OCI-M1 (cell line): ENCODE measurements at places on chromosomes 7 and 10.
A peak's percentile ranks its signal among the peaks of the same experiment; 100 is the strongest.

DNA sequence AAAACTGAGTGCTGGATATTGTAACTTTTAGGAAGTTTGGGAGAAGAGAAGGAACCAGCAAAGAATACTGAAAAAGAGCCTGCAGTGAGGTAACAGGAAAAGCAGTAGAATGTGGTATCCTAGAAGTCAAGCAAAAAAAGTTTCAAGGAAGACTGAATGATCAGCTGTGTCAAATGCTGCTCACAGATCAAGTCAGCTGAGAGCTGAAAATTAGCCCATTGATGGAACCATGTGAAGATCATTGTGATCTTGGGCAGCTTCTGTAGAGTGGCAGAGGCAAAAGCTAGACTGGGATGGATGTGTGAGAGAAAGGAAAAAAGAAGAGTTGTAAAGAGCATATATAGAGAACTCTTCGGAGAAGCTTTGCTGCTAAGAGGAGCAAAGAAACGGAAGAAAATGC, 315.4 kb upstream of the BMPER start:
- no peak for DNase-seq

- no peak for DNase-seq
These were observed 294.7 kb downstream of the ARL4A start for GRCh38 chr7:12982178-12982577.

- DNase-seq = peak; percentile 4
These were observed 55.5 kb upstream of the ABLIM1 start for GRCh38 chr10:114713525-114714090.

GRCh38 chr10:60410970-60411369, 21.3 kb upstream of the ANK3 start:
- DNase-seq = no peak

DNA sequence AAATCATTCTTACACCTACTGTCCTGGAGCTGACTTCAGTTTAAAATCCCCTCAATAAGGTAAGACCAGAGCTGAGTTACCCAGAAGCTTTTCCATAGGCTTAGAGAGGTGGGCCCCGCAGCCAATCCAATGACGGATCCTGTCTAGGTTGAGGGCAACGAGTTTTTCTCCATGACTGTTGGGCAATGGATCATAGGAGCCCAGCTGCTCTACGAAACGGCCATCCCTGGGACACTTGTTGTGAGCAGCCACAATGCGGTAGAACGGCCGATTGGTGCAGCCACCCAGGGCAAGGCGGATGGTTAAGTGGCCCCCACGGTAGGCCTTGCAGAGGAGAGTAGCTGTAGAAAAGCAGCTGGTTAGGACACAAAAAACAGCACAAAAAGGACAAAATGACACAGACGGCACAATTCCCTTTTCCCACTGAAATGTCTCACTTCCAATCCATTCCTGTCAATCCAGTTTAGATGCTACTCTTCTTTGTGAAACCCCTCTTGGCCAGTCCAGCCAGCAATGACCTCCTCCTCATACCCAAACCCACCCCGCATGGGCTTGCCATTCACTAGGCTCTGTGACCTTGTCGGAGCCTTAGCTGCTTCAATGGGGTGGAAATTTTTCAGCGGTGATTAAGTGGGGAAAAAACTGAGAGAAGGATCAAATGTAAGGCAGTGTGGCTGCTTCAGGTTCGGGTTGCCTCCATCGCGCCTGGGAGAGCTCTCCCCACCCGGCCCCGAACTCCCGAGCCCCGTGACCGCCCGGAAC, 580 bp downstream of the MRPS16 start:
- peak; percentile 48 for DNase-seq

DNA sequence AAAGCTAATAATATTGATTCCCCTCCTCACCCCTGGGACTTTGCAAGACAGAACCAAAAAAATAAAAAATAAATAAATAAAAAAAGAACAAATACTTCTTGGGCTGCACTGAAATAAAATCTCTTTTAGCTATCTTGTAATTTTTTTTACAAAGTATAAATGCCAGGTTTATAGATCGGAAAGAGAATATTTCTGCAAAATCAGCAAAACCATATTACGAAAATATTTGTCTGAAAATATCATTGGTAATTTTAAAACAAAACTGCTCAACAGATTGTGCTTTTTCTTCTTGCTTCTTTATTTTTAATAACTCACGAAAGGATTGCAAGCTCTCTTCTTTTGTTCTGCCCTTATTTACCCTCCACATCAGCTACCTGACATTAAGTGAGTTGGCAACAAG, 213.3 kb downstream of the PLXDC2 start:
- DNase-seq = no peak

- no peak for DNase-seq
These were observed 27.7 kb upstream of the MYH16 start for GRCh38 chr7:99244939-99245338.

DNA sequence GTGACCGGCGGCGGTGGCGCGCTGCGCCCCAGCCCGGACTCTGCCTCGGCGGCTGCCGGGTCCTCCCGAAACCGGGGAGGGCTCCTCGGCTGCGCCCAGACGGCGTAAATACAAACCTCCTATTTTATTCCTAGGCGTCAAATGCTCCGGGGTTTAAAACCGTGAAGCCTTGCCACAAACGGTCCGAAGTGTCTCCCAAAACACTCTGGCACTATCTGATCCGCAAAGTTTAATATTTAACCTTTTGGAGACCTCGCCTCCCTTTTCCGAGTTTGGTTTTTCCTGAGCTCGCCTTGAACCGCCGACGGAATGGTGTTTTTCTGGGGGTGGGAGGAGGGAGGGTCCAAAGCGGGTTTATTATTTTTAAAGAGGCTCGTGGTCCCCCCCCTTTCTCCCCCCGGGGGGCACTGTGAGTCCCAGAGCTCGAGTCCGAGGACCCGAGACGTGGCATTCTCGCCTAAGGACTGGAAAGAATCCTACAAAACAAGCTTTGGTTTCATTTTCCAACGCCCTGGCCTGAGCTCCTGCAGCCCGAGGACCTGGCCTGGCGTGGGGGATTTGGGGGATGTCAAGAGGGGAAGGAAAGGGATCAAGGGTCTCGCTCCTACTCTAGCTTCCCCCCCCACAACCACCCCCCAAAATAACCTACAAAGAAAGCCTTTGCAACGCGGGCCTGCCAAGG, 1.8 kb downstream of the TNRC18 start:
- peak; percentile 73 for DNase-seq

DNA sequence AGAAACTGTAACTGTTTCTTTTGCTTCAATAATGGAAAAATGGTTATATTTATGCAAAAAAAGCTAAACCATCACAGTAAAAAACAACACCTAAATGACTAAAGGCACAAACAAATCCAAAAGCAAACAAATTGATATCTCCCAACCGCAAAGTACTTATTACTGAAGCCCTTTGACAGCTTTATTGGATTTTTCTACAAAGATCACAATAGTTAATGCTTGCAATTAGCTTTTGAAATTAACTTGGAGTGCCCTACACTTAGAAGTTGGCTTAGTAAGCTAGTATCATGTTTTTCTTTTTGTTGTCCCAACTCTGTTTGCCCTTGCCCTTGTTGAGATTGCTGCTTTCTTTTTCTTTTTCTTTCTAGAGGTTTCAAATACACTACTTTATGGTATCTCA, 257.5 kb downstream of the INHBA start:
- no peak for DNase-seq

DNA sequence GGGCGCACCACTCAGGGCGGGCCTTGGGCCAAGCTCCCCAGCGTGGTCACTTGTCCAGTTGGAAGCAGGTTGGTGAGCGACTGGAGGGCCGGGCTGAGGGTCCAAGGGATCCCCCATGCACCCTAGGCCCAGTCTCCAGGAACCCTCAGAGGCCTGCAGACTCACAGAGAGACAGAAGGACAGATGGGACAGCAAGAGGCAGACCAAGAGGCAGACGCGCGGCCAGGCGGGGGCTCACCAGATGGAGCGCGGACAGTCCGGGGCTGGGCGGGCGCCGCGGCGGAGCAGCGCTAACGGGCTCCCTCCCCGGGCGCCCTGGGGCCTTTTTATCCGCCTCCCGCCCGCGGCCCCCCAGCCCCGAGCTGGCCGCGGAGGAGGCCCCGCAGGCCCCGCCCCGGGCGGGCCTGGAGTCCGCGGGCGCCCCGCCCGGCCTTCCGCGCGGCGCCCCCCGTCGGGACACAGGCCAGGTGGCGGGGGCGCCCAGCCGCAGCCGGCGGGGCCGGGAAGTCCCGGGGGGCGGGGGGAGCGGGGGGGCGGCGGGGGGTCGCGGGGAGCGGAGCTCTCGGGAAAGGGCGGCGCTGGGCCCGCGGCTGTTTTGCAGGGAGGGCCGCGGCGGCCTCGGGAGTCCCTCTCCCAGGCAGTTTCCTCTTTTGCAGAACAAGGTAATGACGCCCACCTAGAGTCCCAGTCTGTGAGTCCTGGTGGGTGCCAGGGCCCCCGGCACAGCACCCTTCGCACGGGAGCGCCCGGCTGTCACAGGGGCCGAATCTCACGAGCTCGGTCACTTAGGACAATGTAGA, at the start of gene LOXL4:
Gene LOXL4, minus strand, starts transcription at position 301 of the 800 bp plus-strand sequence. CDS start 5,175 bp downstream, outside the sequence.
- no peak for DNase-seq

DNA sequence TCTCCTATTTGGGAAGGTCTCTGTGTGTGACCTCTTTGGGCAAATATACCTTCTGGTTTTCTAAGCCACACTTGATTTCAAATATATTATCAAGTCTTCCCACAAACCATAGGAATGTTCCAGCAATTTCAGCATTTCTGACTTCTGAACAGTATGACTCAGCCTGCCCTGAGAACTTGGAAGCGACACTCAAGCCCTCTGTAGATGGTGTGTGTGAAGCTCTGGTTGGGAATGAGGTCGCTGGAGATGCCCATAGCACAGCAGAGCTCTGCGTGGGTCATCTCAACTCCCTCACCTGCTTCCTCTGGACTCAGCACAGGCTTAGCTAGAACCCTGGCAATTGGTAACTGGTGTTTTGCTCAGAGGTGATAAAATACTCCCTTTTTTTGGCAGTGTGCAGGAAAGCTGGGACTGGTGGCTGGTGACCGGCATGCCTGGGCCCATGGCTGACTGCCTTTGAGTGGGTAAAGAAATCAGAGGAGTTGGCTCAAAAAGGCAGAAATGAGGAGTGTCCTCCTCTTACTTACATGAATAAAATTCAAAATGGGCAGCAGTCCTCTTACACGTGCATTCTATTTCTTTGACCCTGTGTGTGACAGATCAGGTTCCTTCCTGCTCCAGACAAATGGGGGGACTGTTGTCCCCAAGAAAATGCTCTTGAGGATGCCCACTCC, 87.5 kb upstream of the NRP1 start:
- DNase-seq = no peak

GRCh38 chr7:79050603-79051002, 402.9 kb downstream of the MAGI2 start:
- peak; percentile 67 for DNase-seq

GRCh38 chr10:48235501-48235900, 39.0 kb downstream of the FRMPD2 start:
- no peak for DNase-seq

DNA sequence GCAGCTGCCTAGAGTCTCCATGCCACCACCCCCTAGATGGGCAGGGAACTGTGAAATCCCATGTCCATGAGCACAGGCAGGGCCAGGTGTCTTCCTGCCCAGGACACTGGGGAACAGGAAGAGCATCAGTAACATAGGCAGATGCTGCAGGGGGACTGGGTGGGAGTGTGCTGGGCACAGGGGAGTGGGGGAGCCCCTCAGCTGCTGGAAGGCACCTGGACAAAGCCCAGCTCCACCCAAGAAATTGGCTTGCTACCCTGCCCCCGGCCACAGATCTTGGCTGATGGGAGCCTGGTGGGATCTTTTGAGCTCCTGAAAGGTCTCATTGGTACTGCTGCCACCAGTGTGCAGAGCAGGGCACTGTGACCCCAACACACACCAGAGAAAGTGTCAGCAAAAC, 66.7 kb downstream of the TCERG1L start:
- no peak for DNase-seq

- DNase-seq = no peak
These were observed 204.0 kb downstream of the AHR start for GRCh38 chr7:17502213-17503060.

DNA sequence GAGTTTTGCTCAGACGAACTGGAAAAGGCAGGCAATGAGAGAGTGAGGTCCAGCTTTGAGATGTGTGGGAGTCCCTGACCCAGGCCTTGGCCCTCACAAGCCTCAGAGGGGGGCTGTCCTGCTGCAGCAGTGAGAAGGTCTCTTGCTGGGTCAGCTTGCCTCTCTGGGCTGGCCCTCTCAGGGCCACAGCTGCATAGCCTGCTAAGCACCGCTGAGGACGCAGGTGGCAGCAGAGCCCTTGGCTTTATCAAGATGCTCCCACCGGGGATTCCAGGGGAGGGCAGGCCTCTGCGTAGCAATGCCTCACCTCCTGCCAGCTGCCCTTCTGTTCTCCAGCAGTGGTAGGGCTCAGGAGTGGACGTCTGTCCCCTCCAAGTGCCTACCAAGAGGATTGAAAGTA, 128.7 kb downstream of the COBL start:
- DNase-seq = peak; percentile 3

- DNase-seq = peak; percentile 74
These were observed 3.7 kb downstream of the RGS10 start for GRCh38 chr10:119538632-119539358.
